NCI-H524 (cell line): ENCODE measurements at places on chromosomes 1 and 21.

DNA sequence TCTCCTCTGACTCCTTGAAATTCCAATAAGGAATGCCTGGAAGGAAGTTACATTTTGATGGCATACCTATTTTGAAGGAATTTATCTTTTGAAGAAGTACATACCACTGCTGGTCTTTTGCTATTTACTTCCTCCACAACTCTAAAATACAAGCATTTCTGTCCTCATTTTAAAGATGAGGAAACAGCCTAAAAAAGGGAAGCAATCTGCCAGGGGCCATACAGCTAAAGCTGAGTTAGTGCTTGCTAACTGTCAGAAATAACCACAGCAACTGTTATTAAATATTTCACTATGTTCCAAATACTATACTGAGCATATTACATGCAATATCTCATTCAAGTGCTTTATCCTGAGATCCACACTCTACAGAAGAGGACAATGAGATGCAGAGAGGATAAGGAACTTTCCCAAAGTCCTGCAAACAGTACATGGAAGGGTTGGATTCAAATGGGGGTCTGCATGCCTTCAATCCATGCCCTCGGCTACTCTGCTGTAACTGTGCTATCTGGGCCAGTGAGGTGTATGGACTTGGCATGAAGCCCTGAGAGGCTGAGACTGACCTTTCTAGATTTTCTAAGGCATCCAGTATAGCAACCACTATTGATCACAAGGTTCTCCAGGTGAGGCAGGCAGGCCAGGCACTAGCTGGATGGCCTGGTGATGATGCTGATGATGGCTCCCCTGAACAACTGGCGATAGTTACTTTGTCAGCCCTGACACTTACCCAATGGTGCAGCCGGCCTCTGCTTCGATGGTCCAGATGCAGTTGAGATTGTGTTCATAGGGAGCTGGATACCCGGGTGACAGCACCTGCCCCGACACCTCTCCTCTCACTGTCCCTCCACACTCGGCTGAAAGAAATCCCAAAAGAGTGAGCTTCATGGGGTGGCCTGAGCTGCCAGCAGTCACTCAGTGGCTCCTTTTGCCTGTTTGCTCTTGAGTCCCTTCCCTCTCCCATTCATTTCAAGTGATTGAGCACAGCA is 171.4 kb upstream of the HMGB4 start:
- no peak for DNase-seq

DNA sequence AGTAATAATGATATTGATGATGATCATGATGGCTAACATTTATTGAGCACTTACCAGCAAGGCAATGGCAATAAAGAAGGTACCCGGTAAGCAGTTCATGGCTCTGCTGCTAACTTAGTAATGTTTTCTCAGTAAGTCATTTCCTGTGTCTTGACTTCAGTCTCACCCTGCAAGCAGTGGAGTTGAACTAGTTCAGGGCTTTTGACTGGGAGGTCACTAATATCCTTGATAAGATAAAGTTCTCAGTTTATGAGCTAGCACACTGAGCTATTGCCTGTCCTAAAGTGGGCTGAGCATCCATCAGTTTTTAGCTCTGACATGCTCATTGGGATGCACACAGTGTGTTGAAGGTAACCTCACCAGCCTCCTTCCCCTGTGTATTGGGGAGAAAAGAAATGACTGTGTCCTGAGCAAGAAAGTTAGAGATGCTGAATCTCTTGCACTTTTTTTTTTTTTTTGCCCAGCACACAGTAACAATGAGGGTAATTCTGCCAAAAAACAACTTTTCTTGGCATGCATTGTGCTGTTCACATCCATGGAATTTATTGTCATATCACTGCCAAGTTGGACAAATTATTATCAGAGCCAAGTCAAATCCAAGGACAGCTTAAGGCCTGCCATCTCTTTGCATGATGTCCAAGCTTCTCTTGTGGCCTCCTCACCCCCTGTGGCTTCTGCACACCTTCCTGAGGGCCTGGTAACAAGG is 55.5 kb upstream of the GADD45A start:
- no peak for DNase-seq

DNA sequence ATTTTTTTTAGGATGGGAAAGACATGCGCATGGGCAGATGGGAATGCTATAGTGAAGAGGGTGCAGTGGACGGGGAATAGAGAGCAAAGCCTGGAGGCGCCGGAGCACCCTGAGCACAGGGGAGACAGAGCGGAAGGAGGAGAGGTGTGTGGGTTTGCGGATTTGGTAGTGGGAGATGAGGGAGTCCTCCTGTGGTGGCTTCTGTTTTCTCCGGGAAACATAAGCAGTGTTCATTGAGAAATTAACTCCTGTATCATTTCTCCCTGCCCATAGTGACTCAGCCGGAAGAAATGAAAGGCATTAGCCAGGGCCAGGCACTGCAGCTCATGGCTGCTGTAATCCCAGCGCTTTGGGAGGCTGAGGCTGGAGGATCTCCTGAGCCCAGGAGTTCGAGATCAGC is 4.7 kb upstream of the PTPRF start:
- DNase-seq = peak; percentile 22

DNA sequence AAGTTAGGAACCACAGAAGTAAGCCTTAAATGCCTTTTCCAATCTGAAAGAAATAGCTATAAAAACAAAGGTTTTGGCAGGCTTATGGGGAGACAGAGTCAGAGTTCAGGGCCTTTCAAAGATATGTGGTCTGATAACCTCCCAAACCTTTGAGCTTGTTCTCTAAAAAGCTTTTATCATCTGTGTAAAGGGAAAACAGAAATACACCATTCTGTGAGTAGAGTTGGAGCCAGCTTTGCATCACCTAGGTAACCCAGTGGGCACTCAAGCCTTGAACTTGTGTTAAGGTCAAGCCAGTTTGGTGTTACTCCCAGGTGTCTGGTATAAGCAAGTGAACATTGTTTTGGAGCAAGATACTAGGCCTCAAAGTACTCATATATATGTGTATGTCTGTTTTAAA is 50.1 kb downstream of the LAMC1 start:
- no peak for DNase-seq

DNA sequence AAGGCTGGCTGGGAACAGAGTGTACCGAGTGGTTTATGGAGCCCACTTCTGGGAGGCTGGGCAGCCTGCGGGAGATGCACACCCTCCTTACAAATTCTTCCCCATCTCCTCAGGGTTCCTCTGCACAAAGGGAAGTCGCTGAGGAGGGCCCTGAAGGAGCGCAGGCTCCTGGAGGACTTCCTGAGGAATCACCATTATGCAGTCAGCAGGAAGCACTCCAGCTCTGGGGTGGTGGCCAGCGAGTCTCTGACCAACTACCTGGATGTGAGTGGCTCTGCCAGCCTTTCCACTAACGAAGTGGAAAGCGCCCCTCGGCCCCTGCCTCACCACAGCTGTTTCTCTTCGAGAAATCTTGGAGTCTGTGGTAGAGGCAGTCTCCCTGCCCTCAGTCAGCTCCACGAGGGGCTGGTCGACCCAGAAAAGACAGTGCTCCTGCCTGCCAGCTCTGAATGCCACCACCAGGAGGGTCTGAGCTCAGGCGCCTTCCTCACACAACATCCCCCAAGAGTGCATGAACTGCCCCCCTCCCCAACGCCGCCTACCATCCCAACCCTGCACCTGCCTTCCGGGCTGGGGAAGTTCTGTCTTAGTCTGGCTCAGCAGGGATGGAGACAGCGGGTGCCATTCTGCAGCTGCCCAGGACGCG is 31.8 kb downstream of the PROK1 start:
- no peak for DNase-seq

- no peak for DNase-seq
Observed at GRCh38 chr21:43712268-43712942, 6.5 kb upstream of the PDXK start.

- DNase-seq = no peak
Observed at GRCh38 chr1:30809514-30810263, 52.1 kb upstream of the LAPTM5 start.

DNA sequence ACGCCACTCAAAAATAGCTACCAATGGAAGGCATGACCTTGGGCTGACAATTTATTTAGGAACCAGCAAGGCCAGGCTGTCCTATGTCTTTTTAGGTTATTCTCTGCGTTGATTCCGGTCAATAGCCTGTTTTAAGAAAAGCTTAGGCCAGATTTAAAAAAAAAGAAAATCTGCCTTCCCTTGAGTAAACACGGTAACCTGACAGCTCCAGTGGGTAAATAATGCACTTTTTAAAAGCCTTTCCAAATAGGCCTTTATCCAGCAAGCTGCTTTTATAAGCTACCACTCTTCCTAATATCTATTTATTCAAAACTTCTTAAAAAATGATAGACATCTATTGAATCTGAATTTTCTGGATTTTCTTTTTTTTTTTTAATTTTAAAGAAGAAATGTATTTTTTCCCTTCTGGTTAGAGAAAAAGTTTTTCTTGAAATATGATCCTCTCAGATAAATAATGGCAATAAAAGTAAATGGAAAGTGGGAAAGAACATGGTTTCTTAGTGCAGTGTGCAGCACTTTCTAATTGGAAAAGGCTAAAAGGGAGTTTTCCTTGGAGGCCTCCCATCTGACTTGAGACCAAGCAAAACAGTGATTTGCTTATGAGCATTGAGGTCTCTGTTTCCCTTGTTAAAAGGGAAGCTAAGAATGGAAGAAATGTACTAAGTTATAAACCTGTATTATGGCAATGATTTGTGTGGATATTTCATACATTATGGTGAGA is 281.0 kb upstream of the RUNX1 start:
- DNase-seq = no peak

DNA sequence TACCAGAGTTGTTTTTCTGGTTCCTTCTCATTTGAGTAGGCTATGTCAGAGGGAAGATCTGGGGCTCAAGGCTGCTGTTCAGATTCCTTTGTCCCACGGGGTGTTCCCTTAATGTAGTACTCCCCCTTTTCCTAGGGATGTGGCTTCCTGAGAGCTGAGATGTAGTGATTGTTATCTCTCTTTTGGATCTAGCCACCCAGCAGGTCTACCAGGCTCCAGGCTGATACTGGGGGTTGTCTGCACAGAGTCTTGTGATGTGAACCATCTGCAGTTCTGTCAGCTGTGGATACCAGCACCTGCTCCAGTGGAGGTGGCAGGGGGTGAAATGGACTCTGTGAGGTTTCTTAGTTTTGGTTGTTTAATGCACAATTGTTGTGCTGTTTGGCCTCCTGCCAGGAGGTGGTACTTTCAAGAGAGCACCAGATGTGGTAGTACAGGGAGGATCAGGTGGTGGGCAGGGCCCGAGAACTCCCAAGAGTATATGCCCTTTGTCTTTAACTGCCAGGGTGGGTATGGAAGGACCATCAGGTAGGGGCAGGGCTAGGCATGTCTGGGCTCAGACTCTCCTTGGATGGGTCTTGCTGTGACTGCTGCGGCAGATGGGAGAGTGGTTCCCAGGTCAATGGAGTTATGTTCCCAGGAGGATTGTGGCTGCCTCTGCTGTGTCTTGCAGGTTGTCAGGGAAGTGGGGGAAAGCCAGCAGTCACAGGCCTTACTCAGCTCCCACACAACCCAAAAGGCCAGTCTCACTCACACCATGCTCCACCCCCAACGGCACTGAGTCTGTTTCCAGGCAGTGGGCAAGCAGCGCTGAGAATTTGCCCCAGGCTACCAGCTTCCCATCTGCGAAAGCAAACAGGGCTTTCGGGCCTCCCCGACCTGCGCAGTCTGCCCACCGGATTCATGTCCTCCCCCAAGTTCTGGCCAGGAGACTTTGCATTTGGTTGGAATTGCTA is 64.2 kb downstream of the SERINC2 start:
- peak; percentile 93 for DNase-seq

DNA sequence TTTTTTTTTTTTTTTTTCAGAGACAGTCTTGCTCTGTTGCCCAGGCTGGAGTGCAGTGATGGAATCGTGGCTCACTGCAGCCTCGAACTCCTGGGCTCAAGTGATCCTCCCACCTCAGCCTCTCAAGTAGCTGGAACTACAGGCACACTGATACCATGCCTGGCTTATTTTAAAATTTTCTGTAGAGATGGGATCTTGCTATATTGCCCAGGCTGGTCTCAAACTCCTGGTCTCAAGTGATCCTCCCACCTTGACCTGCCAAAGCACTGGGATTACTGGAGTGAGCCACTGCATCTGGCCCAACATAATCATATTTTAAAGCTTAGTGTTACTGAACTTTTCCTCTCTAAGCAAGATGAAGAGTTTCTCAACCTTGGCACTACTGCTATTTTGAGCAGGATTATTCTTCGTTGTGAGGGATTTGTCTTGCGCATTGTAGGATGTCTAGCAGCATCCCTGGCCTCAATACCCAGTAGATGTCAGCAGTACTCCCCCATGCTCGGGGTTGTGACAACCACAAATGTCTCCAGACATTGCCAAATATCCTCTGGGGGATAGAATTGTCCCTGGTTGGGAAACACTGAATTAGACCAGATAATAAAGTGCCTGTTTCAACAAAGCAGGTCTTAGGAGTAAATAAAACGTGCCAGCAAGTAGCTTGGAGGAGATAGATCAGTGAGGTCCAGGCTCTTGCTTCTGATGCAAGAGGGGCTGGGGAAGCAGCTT is 15.1 kb upstream of the THRAP3 start:
- DNase-seq = no peak

DNA sequence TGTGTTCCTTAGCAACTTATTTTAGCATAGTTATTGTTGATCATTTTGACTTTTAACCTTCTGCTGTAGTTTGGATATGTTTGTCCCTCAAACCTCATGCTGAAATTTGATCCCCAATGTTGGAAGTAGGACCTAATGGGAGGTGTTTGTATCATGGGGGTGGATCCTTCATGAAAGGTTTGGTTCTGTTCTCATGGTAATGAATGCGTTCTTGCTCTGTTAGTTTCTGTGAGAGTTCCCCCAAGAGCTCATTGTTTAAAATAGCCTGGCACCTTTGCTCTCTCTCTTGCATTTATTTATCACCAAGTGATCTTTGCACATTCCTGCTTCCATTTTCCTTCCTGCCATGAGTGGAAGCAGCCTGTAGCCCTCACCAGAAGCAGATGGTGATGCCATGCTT is 372.1 kb upstream of the VAMP3 start:
- no peak for DNase-seq

DNA sequence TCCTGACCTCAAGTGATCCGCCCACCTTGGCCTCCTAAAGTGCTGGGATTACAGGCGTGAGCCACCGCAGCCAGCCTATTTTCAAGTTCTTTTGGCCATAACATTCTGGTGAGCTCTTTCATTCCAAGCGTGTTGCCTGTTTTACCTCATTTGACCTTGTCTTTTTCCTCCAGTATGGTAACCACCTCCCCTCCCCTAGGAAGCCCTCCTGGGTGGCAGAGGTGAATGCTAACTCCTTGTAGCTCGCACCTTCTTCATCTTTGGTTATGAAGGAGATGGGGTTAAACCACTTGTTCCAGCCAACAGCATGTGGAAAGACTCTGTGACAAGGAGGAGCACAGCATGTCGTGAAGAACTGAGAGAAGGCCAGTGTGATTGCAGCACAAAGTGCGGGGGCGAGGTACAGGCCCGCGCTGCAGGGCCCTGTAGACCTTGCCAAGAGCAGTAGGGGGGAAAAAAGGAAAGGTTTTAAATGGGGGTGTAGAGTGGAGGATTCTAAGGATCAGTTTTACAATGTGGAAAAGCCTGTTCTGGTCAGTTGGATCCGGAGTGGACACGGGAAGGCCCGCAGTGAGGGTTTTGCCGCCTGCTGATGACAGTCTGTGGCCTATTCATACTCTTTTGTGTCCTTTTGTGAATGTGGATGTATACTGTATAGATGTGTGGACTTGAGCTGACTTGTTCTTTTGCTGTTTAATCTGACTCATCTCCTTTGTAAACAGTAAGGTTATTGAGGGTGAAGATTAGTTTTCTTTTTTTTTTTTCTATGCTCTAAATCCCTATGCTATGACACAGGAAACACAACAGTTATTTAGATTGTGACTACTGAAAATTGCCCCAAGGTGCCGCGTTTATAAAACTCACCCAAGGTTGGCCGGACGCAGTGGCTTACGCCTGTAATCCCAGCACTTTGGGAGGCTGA is 7.5 kb upstream of the ZNF436 start:
- DNase-seq = no peak

GRCh38 chr1:24403806-24404205 is 9.8 kb downstream of the STPG1 start:
- no peak for DNase-seq

GRCh38 chr1:151825204-151825603 is 6.4 kb downstream of the RORC start:
- DNase-seq = no peak
